ENCODE measurements at places on chromosomes 2 and 18.

DNA sequence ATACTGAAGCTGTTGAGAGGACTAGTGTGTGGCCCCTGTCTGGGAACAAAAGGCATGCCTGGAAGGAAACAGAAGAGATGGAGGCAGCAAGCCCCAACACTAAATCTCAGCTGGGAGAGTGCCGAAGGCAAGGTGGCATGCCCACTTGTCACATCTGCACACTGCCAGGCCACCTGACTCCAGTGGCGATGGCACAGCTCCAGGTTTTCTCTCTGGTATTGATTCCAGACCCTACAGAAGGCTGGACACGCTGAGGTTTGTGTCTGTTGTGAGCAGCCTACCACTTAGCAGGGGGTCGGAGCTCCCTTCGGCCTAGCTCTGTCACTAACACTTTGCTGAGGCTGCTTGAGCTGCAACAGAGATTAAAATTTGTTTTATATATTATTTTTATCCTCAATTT is 307.3 kb downstream of the TDRD15 start:
- no peak for DNase-seq

DNA sequence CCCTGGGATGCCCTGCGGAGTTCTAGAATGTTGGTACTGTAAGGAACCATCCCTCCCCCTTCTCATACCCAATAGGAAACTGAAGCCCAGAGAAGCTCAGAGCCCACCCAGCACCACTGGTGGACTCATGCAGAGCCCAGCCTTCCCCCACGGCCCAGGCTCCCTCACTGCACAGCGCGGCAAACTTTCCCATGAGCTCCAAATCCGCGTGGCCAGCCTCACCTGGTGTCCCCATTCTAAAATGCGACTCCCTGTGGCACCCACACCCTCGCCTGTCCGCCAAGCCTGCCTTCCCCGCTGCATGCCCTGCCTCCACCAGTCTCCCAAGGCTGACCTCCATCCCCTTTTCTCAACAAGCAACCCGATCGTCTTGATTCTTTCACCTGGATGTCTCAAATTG is 51.1 kb downstream of the PTGR3 start:
- no peak for DNase-seq

DNA sequence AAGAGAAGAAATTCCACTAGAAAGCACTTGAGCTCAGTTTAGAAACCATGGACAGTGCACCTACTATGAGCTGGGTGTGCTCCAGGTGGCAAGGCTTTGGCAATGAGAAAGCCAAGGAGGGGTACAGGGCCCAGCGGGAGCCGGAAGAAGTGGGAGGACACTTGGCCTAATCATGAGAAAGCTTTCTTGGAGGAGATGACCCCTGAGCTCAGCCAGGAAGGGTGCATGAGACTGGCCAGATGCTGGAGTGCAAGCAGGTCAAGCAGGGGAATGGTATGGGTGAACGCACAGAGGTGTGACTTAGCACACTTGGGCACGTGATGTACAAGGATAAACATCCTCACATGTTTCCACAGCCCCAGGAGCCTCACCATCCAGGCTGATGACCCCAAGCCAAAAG is 97.2 kb upstream of the GLI2 start:
- no peak for DNase-seq

GRCh38 chr18:8685141-8685913 is 20.0 kb upstream of the MTCL1 start:
- DNase-seq, result no peak

DNA sequence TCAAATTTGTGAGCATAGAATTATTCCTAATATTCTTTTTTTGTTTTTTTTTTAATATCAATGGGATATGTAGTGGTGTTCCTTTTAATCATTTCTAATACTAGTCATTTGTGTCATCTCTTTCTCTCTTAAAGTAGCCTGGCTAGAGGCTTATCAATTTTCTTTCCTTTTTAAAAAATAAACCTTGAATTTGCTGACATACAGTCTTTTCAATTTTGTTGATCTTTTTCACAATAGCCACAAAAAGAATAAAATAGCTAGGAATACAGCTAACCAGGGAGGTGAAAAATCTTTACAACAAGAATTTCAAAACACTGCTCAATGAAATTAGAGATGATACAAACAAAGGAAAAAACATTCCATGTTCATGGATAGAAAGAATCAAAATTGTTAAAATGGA is 192.6 kb downstream of the ARL6IP6 start:
- DNase-seq, result no peak

All from CD4-positive, alpha-beta T cell treated with Interferon gamma for 1 hour (primary cell).